Bronchus fibroblast of lung (primary cell): ENCODE measurements at places on chromosomes 2 and 18. TPM values are rescaled to one million over a fixed set of nuclear protein-coding genes. Genes with fewer than 3 reads are reported as not detected.

Gene CYS1
- total RNA-seq, result 0.30 and 0.50 TPM in 2 replicates

Gene TEKT4
- total RNA-seq, result not detected in 2 replicates

Gene IHH
- total RNA-seq, result not detected in 2 replicates

Gene ERBB4
- total RNA-seq, result not detected in 2 replicates

Gene ABI2
- 27.2 and 32.4 TPM in 2 replicates for total RNA-seq

Gene RAX
- not detected in 2 replicates for total RNA-seq

Gene C2orf78
- not detected in 2 replicates for total RNA-seq

Gene CASP8
- total RNA-seq, result 16.8 and 18.3 TPM in 2 replicates

Gene PLEKHM3
- total RNA-seq, result 4.2 and 6.1 TPM in 2 replicates

Gene TRAF3IP1
- 4.0 and 10.3 TPM in 2 replicates for total RNA-seq

Gene IL1RL1
- total RNA-seq, result 0.17 and 0.89 TPM in 2 replicates
